Motor neuron (in vitro differentiated cells): ENCODE measurements at places on chromosomes 16 and 17. TPM values are rescaled to one million over a fixed set of nuclear protein-coding genes. Genes with fewer than 3 reads are reported as not detected.

Gene MPV17L
- 10.3 and 10.8 TPM in 2 replicates for total RNA-seq

Gene CCT6B
- 2.1 and 2.4 TPM in 2 replicates for total RNA-seq

Gene DLX4
- total RNA-seq, result 1.4 and 4.2 TPM in 2 replicates

Gene RHBDL3
- total RNA-seq, result 134 and 142 TPM in 2 replicates

Gene TNS4
- total RNA-seq, result 0.13 and 0.22 TPM in 2 replicates

Gene CES4A
- 5.3 and 6.4 TPM in 2 replicates for total RNA-seq

Gene GDPD3
- 2.2 and 2.4 TPM in 2 replicates for total RNA-seq

Gene CTRB1
- 1.5 and 2.4 TPM in 2 replicates for total RNA-seq

Gene KDM6B
- 15.0 and 17.2 TPM in 2 replicates for total RNA-seq

Gene LYRM9
- total RNA-seq, result 24.5 and 30.1 TPM in 2 replicates

GRCh38 chr16:27315333-27316037 lies 1.7 kb downstream of the IL4R start:
- ATAC-seq, result no peak

GRCh38 chr17:53780320-53780719 lies 42.4 kb upstream of the KIF2B start:
- no peak for ATAC-seq

DNA sequence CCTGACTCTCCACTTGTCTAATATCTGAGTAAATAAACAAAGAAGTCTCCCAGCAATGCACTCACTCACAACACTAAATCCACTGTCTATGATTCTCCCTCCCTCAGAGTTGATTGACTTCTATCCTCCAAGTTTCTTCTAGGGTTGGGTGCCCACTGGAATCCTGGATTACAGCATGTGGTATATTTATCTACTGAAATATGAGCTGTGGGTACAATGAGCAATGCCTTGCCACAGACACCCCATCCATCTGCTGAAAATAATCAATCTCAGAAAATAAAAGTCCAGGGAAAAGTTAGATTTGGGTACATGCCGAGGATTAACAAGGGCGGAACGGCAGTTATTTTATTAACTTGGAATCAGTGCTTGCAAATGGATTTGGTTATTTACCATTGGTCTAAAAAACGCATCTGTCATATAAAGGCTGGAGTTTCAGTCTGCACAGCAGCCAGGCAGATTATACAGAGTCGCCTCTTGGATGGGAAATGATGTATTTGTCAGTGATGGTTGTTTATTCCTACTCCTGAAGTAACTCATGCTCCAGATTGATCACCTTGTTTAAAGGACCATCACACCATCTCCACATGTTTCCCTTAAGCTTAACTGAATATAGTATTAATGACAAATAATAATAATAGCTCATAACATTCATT lies 193.9 kb upstream of the SOX9 start:
- no peak for ATAC-seq

- peak; percentile 59 for ATAC-seq
Observed at GRCh38 chr17:50893183-50893993, 27.2 kb upstream of the TOB1 start.

DNA sequence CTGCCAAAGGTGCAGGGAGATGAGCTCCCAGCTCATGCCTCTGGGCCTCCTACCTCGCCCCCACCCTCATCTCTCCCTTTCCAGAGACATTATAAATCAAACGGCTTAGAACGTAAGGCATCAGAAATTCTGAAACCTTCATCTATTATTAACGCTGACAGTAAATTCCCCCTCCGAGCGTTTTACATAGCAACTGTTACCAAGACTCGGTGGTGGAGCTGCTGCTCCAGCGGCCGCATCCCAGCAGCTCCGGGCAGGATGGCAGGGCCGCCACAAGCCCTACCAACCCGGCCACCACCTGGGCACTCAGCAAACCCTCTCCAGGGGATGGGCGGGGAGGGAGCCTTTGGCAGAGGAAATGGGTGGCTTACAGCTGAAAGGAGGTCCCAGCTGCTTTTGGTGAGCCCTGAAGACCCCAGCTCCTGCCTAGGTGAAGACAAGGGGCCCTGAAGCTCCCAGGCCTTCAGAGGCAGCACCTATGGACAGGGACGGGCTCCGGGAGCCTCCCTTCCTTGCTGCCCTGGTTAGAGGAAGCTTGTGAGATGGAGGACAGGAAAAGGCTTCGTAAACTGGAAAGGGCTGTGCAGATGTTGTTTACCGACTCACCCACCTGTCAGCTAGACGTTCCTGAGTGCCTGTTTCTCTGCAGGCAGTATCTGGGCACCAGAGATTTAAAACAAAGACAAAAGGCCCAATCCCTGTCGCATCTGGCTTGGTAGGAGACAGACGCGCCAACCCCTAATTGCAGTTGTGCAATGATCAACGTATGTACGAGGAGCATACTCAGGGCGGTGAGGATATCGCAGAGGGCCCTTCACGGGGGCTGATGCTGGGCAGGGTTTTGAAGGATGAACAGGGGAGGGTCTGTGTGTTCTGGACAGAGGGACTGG lies 76.9 kb downstream of the RAI1 start:
- no peak for ATAC-seq

- ATAC-seq, result no peak
Observed at GRCh38 chr16:24955975-24956731, 59.0 kb downstream of the ARHGAP17 start.

DNA sequence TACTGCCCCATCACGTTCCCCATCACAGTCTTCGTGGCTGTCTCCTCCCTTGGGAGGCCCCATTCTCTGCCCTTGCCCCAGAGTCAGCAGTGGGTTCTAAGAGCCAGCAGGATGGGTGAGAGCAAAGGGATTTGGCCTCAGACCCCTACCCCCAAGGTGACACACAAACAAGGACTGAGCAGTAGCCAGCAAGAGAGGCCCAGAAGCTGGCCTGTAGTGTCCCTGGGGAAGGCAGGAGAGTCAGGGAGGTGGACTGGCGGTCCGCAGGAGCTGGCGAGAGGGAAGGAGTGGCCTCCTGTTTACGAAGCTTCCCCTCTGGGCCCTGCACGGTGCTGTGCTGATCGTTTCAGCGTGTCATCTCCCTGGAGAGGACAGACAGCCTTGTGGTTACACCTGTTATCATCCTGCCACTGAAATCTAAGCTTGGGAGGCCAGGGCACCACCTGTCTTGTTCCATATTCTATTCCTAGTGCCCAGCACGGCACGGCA lies 8.4 kb downstream of the WDR81 start:
- no peak for ATAC-seq

- ATAC-seq, result no peak
Observed at GRCh38 chr17:75244133-75244866, 17.1 kb downstream of the GGA3 start.

- no peak for ATAC-seq
Observed at GRCh38 chr16:89867918-89868317, 5.5 kb upstream of the TCF25 start.

GRCh38 chr17:47998044-47998443 lies 27.1 kb downstream of the CDK5RAP3 start:
- no peak for ATAC-seq

- no peak for ATAC-seq
Observed at GRCh38 chr16:30398661-30399434, 3.6 kb downstream of the ZNF48 start.

GRCh38 chr16:84058211-84058610 lies 15.6 kb upstream of the SLC38A8 start:
- no peak for ATAC-seq

GRCh38 chr16:49923411-49923810 lies 67.5 kb upstream of the ZNF423 start:
- no peak for ATAC-seq

DNA sequence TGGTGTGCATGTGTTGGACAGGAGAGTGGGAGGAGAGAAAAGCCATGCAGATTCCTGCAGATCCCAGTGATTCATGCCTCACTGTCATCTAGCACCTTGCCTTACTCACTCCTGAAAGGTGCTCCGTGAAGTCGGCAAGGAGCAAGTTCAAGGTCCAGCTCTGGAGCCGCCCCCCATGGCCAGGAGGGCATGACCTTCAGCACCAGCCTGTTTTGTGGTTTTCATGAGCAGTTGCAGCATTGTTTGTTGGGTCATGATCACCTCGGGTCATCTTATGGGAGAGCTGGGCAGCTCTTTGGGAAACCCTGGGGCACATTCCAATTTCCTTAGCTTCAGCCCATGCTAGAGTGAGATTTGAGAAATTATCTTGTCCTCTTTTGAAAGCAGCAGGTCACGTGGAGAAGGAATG lies 137.5 kb upstream of the IRX3 start:
- no peak for ATAC-seq

GRCh38 chr16:19935694-19936093 lies 51.0 kb upstream of the GPRC5B start:
- peak; percentile 50 for ATAC-seq

DNA sequence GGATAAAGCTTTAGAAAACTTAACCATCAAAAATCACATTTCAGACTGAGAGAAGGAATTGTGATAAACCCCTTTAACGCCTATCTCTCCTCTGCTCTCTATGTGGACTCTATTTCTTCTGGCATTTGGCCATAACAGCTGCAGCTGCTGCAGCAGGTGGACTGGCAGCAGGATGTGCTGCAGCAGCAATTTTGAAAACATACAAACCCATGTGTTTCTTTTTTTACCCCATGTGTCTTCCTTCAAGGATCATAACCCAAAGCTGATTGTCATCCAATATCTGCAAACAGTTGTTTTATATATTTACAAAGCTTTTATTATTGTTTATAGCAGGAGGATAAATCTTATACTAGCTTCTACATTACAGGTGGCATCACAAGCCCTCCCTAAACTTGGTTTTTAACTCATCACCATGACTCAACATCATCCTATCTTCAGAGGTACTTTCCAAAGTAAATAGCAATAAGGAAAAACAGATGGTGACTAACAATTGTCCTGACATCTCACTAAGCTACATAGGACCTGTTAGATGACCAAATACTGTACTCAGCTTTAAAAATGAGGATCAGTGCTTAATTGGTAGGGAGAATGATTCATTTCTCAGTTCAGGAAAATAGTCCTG lies 14.5 kb upstream of the KRTAP9-2 start:
- no peak for ATAC-seq

DNA sequence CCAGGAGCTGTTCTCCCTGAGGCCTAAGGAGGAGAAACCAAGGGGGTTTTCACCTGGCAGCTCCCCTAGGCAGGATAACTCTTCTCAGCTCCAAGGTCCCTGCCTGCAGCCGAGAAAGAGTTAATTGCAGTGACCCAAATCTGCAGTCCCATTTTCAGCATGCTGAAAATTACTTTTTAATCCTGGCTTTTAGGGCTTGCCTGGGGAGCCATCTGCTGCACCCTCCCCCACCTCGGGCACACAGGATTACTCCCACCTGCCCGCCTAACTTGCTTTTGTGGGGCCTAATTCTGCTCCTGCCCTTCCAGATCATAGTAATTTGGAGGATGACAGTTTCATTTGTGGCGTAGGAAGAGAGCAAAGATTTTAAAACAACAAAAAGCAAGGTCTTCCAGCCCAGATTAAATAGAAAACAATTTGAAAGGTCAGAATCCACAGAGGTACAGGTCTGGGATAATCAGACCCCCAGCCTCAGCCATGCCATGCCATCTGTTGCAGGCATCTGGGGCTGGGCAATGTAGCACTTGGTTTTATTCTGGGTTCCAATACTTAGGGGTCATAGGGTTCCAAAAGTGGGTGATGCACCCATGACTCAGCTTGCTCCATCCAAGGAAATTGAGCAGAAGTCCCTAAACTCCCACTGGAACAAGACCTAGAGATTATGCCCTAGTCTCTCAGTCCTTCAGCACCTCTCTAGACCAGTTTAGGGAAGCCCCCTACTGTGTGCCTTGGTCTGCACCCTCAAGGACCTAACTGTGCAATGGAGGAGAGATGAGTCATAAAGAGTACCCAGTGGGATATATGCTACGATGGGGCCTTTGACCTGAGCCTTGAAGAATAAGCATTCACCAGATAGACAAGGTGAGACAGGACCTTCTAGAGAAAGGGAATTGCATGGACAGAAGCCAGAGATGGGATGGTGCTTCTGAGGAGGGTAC lies 64.5 kb upstream of the NLK start:
- ATAC-seq, result no peak

DNA sequence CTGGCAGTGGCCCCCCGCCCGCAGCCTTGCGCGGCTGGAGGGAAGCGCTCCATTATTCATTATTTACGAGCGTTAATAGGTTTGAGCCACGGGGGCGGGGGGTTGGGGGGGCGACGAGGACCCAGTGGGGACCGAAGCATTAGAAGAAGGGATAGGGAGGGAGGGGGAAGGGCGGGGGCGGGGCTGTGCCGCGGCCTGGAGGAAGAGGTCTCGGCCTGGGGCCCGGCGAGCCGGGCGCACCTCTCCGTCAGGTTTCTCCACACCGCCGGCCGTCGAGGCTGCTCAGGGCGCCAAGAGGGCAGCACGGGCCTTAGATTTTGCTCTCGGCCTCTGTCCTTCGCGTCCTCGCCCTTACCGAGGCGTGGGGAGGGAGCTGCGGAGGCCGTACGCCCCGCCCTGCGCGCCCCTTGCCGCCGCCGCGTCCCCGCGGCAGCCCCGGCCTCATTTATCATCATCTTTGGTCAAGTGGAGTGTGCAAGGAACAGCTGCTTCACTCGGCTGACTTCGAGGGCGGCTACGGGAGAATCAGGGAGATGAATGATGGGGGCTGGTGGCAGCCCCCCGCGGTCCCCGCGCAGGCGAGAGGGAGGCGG lies 54.2 kb downstream of the SREBF1 start:
- peak; percentile 52 for ATAC-seq

DNA sequence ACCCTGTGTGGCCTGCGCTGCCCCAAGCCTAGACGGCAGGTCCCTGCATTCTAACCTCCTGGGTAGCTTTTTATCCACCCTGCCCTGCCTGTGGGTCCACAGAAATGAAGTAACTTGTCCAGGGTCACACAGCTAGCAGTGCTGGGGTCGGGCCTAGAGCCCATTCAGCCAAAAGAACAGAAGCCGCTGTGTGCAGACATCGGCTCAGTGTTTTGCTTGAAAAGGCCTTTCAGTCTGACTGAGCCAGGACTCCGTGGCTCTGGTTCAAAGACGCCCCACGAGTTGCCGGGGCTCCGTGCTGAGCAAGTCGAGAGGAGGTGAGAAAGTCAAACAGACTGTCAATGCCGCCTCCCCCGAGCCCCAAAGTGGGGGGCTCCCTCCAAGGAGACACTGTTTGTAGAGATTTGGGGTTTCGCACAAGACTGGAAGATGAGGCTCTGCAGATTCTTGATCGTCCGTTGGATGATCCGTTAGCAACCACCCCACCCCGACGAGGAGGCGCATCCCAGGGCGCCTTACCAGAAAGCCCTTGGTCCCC lies 226.2 kb downstream of the NTN1 start:
- ATAC-seq, result peak; percentile 51

- no peak for ATAC-seq
Observed at GRCh38 chr17:41959030-41959335, 7.6 kb upstream of the CNP start.

DNA sequence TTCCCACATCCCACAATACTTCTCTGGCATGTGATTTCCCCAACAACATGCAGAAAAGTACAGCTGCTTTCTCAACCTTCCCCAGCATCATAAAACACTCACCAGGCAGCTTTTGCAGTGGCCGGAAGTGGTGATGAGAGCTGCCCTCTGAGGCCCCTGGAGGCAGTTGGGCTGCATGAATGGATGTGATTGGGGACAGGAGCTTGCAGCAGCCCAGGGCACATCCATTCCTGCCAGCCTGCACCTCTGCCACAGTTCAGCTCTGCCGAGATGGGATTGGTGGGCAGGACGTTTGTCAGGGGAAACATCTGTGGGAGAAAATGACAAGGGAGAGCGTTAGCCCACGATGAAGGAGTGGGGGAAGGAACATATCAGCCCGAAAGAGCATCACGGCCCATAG lies 19.8 kb downstream of the NUBP1 start:
- no peak for ATAC-seq
